K562 (cell line): ENCODE measurements at places on chromosomes 12 and 14.

GRCh38 chr12:84912198-84913128 lies at the start of gene SLC6A15:
Gene SLC6A15 (minus strand): TSS chr12:84912799. CDS start chr12:84892120, 20,679 bp downstream.
- DNase-seq, result no peak

DNA sequence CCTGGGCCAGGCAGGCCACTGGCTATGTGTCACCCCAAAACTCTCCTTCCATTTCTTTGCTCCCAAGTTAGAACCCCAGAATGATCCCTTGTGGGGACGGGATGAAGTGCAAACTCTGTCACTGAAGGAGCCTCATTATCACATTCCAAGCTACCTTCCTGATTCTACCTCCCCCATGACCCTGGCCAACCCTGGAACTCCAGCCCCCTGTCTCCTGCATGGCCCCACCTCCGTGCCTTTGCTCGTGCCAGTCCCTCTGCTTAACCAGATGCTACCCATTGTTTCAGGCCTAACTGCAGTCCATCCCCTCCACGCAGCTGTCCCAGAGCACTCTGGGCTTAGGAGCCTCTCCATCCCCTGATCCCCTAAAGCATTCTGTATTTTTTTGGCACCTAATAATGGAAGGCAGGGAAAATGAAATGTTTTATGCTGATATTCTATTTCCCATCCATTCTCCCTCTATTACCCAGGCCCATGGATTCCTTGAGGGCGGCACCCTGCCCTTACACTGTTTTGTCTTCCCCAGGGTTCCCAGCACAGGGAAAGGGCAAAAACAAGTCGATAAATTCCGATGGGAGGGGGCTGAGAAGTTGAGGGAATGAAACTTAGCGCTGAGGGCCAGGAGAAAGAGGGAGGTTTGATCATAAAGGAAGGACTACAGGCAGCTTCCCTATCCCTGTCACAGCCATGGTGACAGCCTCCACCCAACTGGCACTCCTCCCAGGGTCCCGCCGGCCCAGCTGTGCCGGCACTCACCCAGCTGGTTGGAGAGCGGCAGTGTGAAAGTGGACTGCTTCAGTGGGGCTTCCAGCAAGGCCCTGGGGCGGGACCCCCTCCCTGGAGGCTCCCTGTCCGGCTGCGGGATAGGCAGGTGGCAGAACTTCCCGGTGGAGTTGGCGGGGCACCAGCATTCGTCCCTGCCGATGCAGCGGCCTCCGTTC lies 58.1 kb downstream of the ISCA2 start:
- no peak for DNase-seq

DNA sequence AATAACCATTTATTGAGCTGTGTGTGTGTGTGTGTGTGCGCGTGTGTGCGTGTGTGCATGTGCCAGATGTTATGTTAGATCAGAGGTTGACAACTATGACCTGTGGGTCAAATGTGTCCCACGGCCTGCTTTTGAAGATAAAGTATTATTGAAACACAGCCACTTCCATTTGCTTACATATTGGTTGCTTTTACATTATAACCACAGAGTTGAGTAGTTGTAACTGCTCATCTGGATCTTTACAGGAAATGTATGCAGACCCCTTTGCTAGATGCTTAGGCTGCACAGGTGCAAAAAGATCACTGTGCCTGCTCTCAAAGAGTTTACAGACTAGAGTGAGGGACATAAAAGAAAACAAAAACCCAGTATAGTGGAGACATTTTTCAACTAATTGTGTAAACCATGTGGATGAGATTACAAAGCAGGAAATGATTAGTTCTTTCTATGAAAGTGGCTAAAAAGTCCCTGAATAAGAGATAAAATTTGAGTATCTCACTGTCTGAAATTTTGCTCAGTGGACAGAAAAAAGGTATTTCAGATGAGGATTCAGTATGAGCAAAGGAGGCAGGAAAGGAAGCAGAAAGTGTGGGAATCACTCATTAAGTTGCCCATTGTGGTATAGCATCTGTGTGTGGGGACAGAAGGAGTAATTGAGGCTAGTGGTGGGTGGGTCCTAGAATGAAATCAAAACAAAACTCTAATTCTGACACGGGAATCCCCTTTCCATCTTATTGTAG lies 188.4 kb downstream of the PAH start:
- no peak for DNase-seq

- DNase-seq, result no peak
Measured at GRCh38 chr14:22477569-22478194, 111.3 kb downstream of the DAD1 start.

DNA sequence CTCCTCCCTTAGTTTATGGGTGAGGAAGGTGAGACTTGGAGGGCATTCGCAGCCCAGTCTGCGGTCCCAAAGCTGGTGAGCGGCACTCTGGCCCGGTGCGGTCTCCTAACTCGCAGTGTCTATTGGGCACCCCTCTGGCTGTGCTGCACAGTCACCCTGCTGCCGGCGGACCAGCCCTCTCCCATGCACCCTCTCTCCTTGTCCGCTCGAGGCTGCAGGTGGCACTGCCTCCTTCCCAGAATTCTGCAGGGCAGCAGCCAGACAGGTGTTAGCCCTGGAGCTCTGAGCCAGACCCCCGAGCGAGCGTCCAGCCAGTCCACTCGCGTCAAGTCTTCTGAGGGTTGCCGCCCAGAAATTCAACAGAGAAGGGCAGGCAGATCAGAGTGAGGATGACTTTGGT lies 56.8 kb upstream of the DYNC1H1 start:
- no peak for DNase-seq
